ENCODE measurements at places on chromosomes 11 and 22.

DNA sequence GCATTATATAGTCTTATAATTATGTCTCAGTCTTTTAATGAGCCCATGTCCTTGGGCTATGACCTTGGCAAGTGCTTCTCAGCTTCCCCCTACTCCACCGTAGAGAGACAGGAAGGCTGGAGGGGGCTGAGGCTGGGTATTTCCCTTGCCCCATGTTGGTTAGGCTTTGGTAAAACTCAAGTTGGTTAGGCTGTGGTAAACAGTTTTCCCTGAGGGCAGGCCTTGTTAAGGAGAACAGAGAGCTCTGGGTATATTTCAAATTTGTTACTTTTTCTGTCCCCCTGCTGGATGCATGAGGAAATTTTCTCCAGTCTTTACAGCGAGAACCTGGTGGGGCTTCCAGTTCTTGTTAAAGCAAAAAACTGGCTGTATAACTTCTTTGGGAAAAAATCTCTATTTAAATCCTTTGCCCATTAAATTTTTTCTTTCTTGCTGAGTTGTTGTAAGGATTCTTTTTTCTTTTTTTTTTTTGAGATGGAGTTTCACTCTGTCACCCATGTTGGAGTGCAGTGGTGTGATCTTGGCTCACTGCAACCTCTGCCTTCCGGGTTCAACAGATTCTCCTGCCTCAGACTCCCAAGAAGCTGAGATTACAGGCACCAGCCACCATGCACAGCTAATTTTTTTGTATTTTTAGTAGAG lies 12.2 kb upstream of the DCHS1 start:
- no peak for DNase-seq

DNA sequence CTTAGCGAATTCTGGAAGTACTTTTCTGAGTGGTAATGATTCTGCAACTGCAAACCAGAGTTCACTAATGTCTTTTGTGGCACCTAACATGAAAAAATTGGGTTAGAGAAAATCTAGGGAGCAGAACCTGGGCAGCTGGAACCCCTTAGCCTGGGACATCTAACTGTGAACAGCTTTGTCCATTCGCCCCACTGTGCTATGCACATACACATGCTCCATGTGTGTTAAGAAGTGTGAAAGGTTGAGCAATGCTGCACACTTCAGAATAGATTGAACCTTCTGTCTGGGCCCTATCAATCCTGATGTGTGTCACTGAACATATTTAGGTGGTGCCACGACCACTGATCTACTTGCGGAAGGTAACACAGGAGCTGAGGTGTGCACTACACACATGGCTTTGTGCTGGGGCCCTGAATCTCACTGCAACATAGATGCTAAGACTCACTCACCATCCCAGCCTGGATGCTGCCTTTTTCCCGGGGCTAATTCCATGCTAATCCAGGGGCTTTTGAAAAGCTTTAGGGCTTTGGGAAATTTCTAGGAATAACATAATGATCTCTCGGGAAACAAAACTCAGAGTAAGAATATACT lies 976.2 kb downstream of the NTM start:
- DNase-seq = no peak

DNA sequence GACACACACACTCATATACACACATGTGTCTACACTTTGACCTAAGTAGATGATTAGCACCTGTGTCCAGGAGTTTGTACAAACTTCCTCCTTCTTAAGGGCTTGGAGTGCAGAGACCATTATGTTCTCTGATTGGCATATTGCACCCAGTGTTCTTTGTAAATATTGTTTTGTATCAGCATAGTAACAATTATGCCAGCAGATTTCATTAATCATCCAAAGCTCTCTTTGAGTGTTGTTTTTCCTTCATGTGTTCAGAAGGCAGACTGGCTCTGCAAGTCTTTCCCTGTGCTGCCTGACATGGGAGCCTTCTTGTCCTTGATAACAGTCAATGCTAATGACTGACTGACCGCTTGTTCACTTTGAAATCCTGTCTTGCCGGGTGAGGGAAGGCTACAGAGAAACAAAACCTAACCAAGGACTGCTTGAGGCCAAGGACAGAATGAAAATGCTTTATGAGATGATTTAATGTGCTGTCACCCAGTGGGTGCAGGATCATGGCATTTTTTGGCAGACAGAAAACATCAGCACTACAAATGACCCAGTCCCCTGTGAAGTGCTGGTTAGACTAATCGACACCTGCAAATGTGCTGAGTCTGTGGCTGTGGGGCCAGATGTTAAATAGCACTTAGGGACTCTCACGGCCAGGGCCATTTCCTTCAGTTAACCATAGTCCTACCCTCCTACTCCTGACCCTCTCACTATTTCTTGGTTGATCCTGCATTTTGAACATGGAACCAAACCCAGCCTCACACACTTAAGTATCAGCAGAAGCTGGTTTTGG lies 6.6 kb upstream of the BARX2 start:
- no peak for DNase-seq

GRCh38 chr11:44366741-44367140 lies 56.8 kb upstream of the ALX4 start:
- DNase-seq = no peak

GRCh38 chr11:108887436-108888238 lies 222.8 kb downstream of the DDX10 start:
- no peak for DNase-seq

- DNase-seq = no peak
These were observed 2.2 kb upstream of the KMT2A start for GRCh38 chr11:118434123-118434552.

DNA sequence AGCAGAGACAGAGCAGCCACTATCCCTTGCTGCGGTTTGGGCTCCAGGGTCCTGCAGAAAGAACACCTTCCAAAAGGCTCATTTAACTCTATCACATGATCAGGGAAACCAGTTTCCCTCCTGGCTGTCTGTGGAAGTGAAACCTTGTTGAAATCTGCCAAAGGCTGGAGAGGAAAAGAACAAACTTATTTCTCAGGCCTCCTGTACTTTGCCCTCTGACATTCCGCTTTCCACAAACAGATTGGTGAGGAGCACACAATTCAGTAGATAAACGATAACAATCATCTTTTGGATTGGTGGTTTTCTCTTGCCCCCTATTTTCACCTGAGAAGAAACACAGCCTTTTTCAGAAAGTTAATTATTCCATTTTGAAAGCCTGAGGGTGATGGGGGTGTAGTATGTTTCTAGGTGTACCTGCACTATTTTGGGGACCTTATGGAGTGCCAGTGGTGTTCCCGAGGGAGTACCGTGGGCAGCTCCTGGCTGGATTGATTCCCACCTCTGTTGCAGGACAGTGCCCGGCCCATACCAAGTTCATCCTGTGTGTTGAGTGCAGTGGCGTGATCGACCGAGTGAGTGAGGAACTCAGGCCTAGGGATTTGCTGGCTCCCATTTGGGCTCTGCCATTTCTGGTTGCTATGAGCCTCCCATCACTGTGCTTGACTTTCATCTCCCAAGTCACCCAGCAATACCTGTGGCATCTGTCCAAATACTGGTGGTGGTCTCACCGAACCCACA lies 102.0 kb downstream of the TBC1D22A start:
- no peak for DNase-seq

GRCh38 chr11:41320238-41320637 lies 139.2 kb downstream of the LRRC4C start:
- DNase-seq = no peak

DNA sequence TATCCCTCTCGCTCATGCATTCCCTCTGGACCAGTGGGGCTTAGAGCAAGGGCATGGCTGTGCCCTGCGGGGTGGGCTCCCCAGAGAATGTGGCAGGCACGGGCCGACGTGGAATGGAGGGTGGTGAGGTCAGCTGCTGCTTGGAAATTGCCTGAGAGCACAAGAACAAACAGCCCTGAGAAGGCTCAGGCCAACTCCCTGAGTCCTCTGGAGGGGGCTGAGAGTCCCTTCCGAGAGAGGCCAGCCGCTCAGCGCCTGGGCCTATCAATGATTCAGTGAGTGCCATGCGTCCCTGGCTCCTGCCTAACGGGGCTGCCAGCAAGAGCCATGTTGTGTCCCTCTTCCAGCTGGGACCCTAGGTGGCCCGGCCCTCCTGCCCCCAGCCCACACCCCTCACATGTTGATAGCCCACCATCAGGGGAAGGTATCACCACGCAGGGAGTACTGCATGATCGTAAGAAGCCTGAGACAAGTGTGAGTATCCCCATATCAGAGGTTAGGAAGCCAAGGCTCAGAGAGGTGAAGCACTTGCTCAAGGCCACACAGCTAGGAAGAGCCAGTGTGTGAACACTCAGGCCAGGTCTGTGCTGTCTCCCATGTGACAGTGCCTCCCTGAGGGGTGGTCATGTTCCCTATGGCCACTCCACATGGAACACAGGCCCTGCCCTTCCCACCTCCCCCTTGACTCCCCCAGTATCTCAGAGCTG lies 55.8 kb downstream of the NECTIN1 start:
- no peak for DNase-seq

DNA sequence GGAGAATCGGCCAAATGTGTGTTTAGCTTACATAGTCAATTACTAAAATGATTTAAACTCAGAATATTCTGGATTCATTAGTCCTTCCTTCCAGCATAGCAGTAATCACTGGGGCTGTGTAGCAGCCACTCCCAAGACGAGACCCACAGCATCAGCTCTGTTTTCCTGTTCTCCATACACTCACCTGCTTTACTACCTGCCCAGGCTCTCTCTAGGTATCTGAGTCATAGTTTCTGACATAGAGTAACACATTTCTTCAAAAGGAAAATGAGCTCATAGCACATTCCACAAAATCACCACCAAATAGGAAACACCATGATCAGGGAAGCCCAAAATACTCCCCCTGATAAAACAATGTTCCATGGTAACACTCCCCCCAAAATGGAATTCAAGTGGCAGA lies 22.9 kb downstream of the MORC2 start:
- DNase-seq = no peak

- DNase-seq = no peak
These were observed 589.6 kb downstream of the TBC1D22A start for GRCh38 chr22:47351836-47352579.

GRCh38 chr22:38783095-38783615 lies 10.8 kb downstream of the DNAL4 start:
- no peak for DNase-seq

DNA sequence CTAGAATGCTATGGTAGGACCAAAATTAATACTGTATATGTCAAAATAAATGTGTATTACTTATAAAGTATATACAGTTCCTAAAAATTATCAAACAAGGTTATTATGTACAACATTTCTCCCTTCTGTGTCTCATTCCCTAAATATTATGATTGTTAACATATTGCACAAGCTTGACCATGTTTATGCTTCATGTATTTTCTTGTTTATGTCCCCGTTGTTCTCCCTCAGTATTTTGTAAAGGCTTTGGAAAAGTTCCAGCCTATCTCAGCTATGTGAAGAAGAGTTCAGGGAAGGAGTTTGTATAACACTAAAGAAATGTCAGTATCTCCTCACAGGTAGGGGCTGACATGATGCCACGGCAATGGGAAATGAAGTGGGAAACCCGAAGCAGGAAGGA lies 19.6 kb downstream of the ADM start:
- DNase-seq = no peak

DNA sequence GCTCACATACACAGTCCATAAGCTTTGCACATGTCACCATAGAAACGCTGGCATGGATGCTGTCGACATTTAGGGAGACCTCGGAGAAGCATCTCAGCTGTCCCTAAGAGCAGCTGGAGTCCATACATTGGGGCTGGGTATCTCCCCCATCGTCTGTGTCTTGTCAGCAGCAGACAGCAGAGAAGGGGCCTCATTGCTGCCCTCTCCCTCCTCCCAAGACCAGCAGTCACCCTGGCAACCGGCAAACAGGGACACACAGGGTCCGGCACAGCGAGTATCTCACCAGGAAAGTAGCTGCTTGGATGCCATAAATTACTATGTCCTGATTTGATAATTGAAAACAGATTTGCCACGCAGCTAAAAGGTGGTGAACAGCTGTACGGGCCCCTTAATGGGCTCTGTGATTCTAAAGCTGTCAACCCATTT lies 84.4 kb downstream of the CD44 start:
- DNase-seq = no peak

GRCh38 chr11:22903782-22904181 lies 43.5 kb upstream of the CCDC179 start:
- no peak for DNase-seq

- DNase-seq = no peak
These were observed 529.6 kb downstream of the BRD1 start for GRCh38 chr22:49297871-49298721.

DNA sequence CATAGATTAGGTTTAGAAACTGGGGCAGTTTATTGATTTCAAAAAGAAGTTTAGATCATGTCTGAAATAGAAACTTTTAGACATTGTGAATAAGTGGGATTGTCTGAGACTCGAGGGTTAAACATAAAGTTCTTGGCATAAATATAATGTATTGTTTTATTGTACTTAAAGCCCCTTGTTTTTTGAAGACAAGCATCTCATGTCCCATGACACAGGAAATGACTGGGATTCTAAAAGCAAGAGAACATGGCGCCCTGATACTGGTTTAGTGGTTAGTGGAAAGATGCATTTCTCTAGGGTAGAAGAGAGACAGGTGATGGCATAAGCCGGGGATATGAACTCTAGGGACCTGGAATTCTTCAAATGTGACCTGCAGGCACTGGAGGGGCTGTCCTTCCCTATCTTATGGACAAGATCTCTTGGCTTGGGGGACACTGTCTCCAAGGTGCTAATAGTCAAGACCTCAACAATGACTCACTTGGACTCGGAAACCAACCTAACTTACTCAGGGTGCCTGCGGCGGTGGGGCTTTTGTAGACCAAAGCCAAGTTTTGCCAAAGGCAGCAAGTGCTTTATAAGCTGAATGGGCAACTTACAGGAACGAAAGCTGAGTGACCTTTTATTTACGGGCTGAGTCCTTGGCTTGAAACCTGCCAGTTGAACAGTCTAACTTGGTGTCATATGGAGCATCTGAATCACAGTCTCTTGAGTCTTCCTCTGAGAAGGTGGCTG lies 48.2 kb downstream of the UBASH3B start:
- DNase-seq = no peak

DNA sequence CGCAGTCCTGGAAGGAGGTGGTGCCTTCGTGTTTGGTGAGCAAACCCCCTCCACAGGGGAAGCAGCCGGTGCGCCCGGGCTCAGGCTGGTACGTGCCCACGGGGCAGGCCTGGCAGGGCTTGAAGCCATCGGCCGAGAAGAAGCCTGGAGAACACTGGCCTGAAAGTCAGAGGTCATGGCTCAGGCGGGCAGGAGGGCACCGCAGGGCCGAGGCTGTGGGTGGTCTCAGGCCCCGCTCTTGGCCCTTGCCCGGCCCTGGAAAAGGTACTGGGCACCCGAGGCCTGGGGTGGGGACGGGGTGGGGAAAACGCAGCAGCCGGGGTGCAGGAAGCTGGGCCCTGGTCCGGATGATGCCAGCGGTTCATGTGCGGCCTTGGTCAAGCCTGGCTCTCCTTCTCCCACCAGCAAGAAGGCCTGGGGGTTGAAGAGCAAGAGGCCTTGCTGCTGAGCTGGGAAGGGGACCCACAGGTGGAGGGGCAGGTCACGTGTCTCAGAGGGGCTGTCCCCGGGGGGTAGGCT lies 25.6 kb upstream of the TTLL12 start:
- DNase-seq = no peak

DNA sequence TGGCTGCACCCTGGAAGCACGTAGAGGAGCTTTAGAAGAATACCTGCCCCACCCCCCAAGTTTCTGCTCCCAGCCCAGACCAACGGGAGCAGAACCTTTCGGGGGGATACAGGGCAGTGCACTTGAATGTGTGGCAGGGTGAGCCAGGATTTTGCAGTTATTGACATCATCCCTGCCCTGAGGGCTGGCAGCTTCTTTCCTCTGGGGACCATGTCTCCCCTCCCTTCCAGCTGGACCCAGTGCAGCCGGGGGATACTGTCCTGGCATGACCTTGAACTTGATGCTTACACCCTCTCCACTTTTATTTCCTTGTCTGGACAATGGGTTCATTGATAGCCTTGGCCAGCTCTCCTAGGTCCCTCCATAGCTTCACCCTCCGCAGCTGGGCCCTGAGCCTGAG lies 4.1 kb upstream of the CABP7 start:
- no peak for DNase-seq
